ENCODE measurements at places on chromosomes 7 and 10.
A peak's percentile ranks its signal among the peaks of the same experiment; 100 is the strongest.

GRCh38 chr7:158394936-158395335, 192.7 kb downstream of the PTPRN2 start:
- peak; percentile 14 for DNase-seq

- DNase-seq = no peak
Observed at GRCh38 chr7:41065663-41066062, 637.2 kb downstream of the INHBA start.

DNA sequence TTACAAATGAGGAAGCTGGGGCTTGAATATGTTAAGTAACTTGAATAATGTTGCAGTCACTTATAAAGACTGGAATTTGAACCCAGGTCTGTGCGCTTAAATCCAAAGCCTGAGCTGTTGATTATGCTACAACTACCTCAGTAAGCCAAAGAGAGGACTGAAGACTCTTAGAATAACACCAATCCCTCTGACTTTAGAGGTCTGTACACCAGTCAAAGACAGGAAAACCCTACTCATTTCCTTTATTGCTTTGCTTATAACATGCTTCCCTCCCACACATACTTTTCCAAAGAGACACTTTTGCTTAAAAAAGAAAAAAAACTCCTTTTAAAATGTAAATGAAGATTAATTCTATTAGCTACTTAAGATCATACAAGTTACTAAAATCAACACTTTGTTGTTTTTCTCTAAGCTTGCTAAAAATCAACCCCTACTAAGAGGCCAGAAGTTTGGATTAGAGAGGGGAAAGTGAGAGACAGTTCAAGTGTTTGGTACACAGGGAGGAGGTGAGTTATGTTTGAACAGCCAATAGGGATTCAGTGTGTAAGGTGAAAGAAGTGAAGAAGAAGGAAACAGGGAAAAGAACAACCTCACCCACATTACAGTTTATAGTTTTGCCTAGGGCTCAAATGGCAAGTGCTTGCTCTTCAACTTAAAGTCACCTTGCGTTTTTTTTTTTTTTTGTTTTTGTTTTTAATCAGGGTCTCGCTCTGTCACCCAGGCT, 74.8 kb downstream of the MDH2 start:
- no peak for DNase-seq

- no peak for DNase-seq
Observed at GRCh38 chr10:122290334-122290733, 19.2 kb downstream of the BTBD16 start.

DNA sequence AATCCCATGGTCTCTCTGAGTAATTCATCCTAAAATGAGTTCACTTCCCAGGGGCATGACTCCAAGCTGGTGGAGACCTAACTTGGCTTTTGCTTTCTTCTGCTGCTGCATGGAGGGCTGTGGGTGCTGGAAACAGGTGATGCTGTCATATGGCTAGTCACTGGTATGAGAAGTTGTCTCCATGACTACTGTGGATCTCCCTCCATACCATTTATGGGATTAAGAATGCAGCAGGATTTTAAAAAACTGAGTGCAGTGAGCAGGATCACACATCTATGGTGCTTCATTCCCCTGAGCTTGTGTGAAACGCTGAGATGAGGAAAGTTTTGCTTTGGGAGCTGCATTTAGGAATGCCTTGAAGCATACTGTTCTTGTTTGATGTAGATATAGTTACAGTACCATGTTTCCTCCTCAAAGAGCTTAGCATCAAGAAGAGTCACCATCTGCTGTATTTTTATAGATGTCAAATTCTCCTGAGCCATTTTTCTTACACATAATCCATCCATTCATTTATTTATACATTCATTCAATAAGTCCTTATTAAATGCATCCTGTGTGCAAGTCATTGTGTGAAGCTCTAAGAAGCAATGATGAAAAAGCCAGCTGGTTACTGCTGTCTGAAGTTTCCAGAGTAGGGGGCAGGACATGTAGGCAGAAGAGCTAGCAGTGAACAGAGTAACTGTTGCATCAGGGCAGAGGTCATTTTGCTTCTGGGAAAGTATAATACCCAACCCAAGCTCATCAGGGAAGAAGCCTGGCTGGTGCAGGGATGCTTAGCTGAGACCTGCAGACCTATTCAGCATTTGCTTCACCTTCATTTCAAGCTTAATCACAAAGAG, 534.8 kb downstream of the AUTS2 start:
- no peak for DNase-seq

DNA sequence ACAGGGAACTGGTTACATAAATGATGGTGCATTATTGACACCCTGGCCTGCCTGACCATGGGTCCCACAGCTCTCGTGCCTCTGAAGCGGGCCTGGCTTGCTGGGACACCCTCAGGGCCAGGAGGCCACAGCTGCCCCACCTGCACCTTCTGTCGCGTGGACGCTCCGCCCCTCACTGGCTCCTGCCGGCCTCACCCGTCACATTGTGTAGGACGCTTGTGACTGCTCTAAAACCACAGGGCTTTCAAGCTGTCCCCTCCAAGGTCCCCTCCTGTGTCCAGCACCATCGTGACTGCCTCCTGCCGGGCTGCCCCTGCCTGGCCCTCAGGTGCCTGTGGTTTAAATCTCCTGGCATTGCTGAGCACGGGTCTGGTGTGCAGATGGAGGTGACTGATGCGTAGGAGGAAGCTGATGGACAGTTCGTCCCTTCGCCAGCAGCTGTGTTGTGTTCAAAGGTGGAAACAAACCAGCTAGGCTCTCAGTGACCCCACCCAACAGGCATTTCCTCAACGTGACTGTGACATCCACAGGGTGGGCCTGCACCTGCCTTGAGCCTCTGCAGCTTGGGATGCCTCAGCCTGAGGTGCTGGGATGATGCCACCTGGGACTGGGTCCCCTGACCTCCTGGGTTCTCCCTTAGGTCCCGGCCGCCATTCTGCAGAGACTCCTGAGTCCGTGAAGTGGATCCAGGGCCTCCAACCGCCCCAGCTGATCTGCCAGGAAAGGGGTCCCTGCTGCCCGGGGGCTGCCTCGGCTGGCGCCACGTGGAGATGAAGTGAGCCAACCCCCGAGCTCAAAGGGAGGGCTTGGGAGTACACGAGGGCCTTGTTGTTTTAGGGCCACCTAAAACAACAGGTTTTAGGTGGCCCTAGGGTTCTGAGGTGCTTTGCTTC, 148.5 kb downstream of the WDR37 start:
- no peak for DNase-seq

DNA sequence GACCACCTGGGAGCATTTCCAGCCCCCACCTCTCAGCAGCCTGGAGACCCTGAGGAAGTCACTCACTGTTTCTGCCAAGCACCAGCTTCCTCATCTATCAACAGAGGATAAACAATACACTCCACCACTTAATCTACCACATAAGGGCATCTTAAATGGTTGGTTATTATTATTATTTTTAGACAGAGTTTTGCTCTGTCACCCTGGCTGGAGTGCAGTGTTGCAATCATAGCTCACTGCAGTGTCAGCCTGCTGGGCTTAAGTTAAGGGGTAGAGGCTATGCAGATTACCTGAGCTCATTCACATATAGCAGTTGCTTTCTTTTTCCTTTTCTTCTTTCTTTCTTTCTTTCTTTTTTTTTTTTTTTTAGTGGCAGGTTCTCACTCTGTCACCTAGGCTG, 59.5 kb upstream of the ELN start:
- DNase-seq = no peak

- no peak for DNase-seq
Observed at GRCh38 chr7:42448901-42449300, 211.9 kb upstream of the GLI3 start.

- peak; percentile 71 for DNase-seq
Observed at GRCh38 chr10:68406815-68407548, at the start of gene RUFY2. RUFY2 (minus strand) TSS chr10:68407277; CDS start chr10:68407189, 88 bp downstream.

DNA sequence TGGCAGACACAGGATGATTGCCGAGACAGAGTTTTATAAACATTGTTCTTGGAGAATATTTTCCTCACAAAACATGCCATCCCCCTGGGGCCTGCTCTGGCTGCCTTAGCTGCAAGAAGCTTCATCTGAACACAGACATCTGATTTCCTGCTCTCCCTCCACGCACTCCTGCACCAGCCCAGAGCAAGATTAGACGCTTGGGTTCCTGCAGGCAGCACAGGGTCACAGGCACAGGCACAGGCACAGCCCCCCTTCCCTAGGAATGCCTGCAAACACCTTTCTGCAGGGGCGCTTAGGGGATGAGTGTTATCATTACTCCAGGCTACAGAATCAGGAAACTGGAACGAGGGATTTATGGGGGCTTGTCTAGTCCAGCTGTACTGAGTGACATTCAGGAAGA, 450.3 kb downstream of the GRID1 start:
- no peak for DNase-seq

- no peak for DNase-seq
Observed at GRCh38 chr7:54249686-54250085, 292.5 kb upstream of the VSTM2A start.

DNA sequence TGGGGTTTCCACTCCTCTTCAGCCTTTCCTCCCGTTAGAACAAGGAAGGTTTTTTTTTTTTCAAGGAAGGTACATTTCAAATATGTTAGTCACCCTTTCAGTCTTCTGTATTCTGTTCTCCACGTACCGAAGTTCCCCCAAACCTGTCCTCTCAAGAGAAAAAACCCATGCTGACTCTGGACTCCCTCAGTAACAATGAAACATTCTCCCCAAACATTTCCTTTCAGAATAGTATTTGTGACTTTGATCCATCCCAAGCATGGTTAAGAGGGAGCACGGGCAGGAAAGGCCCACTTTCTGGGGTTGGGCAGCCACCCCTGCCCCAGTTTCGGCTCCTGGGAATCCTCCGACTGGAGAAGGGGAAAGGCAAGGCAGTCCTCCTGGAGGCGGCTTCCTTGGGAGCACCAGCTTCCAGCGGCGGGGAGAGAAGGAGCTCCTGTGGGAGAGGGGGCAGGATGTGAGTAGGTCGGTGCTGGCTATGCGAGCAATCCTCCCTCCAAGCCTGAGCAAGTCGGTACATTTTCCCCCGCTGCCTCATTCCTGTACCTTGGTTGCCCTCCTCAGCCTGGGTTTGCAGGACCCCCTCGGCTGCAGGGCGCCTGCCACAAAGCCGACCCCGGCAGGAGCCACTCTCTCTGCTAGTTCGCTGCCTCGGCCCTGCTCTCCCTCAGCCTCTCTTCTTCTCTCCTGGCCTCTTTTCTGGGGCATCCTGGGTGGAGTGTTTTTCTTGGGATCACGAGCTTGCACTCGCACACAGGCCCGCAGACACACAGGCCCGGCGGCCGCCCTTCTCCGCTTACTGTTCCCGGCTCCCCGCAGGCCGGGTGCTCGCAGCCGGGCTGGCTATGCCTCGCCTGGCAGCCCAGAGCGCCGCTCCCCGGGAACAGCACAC, 2.1 kb upstream of the HOXA1 start:
- DNase-seq = no peak

DNA sequence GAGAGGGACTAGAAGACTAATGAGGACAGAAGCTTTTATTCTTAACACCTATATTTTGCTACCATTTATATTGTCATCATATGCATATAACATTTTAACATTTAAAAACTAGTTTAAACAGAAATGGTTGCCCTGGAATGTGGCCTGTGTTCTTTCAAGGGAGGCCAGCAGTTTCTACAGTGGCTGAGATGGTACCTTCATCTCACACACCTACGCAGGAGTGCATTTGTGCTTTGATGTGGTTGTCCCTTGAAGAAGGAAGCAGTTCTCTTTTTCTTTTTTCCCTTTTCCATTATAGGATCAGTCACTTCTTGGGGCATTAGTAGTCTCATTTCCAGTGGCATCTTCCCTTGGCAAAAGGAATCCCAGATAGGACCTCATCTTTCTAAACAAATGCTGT, 38.9 kb downstream of the KIAA1217 start:
- DNase-seq = no peak

DNA sequence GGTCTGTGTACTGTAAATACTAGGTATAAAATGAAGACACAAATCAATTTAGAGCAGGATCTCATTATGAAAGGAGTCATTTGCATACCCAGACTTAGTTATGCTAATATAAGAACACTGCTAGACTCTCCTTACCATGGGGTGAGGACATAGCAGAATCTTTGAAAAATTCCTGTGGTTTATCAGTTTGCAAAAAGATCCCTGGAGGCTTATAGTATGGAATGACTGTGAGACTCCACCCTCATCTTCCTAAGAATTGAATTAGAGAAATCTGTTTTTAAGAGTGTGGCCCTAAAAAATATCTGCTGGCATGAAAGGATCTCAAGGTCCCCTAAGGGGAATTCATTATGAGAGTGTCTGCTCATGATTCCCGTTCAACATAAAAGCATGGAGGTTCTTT, 63.2 kb downstream of the WNT2 start:
- DNase-seq = no peak

- no peak for DNase-seq
Observed at GRCh38 chr7:105267244-105267643, 121.5 kb downstream of the SRPK2 start.

DNA sequence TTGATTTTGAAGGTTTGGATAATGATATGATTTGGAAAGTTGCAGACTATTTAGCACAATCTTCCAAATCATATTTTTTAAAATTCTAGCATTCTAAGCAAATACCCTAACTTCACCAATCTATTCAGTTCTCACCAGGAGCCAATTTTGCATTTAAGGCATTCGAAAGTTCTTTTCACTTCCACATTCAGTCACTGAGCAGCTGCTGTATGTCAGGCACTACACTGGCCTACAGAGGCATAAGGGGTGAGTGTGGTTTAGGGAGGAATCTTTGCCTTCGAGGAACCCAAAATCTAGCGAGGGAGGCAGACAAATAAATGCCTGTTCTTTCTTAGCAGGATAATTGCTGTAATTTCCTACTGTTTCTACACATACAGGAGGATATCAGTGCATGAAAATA, 10.7 kb upstream of the UCN3 start:
- no peak for DNase-seq

GRCh38 chr10:124539935-124540641, 78.5 kb downstream of the LHPP start:
- peak; percentile 49 for DNase-seq

DNA sequence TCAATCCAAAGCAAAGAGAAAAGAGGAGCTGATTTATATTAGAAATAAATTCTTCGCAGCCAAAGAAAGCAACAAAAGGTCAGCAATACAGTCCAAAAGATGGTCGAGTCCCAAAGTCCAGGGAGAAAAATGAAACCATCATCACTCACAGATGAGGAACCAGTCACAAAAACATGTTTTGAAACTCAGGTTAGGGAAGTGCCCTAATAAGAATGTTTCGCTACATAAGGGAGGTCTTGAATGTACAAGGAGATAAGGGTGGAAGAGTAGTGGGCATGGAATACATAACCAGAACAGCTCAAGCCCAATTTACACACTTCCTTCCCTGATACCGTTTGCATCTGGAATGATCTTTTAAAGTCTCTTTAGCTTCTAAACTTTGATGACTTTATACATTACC, 53.6 kb downstream of the VPS41 start:
- DNase-seq = no peak

- DNase-seq = no peak
Observed at GRCh38 chr7:106471686-106472440, 187.1 kb upstream of the NAMPT start.

- no peak for DNase-seq
Observed at GRCh38 chr7:123682690-123683089, 27.0 kb downstream of the LMOD2 start.

DNA sequence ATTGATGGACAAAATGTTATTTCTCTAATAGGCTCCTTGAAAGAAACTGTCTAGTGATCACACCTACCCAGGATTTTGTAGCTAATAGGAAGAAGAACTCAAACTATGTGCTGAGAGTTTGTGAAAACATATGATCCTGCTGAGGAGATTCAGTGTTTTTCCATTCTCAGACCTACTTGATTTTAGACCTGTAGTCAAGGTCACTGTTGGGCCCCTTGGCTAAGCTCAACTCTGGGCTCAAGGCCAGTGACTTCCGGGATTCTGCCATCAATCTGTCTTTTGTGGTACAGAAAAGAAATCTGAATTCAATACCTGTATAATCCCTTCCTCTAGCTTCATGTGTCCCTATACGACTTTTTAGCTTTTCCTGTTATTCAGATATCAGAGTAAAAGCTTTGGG, 79.7 kb upstream of the FERD3L start:
- no peak for DNase-seq

GRCh38 chr10:101258179-101258885, 29.1 kb upstream of the LBX1 start:
- no peak for DNase-seq

All from activated CD8-positive, alpha-beta memory T cell treated with anti-CD3 and anti-CD28 coated beads for 48 hours (primary cell).